Omental fat pad (tissue), 4 donors: ENCODE measurements at places on chromosomes 3 and 15. TPM values are rescaled to one million over a fixed set of nuclear protein-coding genes. Genes with fewer than 3 reads are reported as not detected.

The TTC23 gene
- total RNA-seq: 42.2 TPM

The CLDN18 gene
- not detected for total RNA-seq

The FRMD5 gene
- total RNA-seq: 0.24 TPM

The POMGNT2 gene
- 18.0 TPM for total RNA-seq

The FOXB1 gene
- total RNA-seq: not detected

The ZNF662 gene
- 3.3 TPM for total RNA-seq

The ITGA11 gene
- 3.8 TPM for total RNA-seq

The LIPC gene
- total RNA-seq: not detected

The CSPG5 gene
- 0.47 TPM for total RNA-seq

The ECT2 gene
- 7.0 TPM for total RNA-seq

The THAP10 gene
- 0.93 TPM for total RNA-seq

The MRPL46 gene
- 45.9 TPM for total RNA-seq

The ZBTB47 gene
- total RNA-seq: 41.5 TPM

The CACNA2D3 gene
- total RNA-seq: 4.4 TPM

The THOC7 gene
- total RNA-seq: 42.8 TPM

The BCL2A1 gene
- 20.4 TPM for total RNA-seq
